Endothelial cell (in vitro differentiated cells): ENCODE measurements at places on chromosomes 2 and 18.
A peak's percentile ranks its signal among the peaks of the same experiment; 100 is the strongest.

- no peak for DNase-seq
Measured at GRCh38 chr2:47354013-47354847, 48.7 kb upstream of the MSH2 start.

DNA sequence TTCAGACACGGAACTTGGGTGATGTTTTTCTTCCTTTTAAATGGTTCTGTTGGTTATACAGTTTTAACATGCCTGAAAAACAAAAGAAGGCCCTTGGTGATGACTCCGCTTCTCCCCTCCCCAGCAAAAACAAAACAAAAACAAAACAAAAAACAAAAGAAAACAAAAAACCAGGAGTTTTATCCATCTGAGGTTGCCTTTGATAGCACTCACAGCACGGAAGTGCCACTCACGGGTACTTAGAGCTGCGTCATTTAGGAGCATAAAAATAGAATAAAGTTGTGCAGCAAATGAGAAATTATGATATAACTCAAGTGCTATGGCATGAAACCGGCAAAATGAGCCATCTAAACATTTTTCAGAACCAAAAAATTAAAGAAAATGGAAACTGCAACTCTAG lies 57.7 kb downstream of the ZEB2 start:
- DNase-seq, result no peak

DNA sequence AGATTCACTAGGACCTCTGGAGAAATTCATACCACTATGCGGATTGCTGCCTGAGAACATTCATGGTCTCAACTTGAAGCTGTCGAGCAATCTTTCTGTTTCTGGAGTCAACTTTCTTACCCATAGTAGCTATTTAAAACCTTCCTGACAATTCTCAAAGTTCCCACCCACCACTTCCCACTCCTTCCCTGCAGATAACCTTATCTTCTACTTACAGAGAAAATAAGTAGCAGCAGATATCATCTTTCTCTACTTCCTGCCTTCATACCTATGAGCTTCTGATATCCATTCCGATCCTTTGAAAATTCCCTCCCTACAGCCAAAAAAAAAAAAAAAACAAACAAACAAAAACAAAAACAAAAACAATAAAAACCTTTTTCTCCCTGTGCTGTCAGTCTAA lies 81.2 kb upstream of the CYRIA start:
- no peak for DNase-seq

DNA sequence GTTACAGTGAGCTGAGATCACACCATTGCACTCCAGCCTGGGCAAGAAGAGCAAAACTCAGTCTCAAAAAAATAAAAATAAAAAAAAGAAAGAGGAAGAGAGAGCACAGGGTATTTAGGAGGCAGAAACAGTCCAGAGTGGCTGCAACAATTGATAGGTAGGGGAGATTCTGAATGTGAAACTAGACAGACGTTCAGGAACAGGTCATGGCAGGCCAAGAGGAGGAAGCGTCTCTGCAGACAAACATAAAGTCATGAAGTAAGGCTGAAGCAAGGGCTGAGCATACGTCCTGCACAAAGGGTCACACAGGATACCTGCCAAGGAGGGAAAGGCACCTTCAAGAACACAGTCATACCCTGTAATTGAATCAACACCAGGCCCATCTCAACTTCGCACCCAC lies 64.1 kb upstream of the ZNF532 start:
- no peak for DNase-seq

DNA sequence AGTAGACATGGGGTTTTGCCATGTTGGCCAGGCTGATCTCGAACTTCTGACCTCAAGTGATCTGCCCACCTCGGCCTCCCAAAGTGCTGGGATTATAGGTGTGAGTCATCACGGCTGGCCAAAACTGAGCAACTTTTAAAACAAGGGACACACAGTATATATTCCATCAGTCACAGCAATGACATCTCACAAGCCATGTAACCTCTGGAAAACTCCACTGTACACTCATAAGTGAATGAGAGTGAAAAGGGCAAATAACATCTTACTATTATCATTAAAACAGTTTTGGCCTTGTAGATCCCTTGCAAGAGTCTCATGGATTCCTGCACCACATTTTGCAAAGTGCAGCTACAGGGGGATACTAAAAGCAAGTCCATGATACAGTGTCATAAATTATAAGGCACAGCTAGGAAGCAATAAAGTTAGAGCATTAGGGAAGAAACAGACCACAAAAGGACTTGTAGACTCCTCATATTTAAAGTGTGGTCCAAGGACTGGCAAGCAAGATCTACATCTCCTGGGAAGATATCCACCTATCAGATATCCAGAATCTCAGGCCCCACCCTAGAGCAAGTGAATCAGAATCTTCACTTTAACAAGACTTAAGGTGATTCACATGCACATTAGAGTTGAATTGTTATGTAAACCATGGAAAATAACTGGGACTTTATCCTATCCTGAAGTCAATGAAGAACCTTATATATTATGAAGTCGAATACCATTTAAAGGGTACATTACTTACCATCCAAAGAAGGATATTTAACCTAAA lies 5.7 kb downstream of the SMC6 start:
- DNase-seq, result no peak

DNA sequence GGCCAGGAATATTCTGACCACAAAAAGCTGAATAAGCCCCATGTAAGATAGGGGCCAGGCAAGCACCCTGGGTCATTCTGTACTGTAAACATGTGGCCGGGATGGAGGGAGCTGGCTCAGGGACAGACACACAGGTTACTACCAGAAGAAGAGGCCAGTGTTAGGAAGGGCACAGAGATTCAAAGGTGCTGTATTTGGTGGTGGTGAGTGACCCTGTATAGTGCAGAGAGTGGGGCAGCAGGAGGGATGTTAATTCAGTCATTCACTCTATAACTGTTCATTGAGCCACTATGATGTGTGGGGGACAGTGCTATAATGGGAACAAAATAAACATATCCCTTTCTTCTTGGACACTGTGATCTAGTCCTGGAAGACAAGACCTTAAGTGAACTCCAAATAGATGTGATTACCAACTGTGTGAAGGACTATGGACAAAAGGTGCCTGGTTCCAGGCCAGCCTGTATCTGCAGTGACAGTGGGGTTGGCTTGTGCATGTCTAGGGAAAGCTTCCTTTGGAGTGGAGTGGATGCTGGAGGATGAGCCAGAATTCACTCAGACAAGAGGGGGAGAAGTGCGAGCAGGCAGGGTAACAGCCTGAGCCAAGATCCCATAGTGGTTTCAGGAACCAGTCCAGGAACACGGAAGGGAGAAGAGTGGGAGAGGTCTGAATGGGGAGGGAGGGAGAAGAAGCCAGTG lies 8.3 kb downstream of the MOCOS start:
- no peak for DNase-seq

- DNase-seq, result no peak
Measured at GRCh38 chr2:204078003-204078698, 141.6 kb downstream of the ICOS start.

DNA sequence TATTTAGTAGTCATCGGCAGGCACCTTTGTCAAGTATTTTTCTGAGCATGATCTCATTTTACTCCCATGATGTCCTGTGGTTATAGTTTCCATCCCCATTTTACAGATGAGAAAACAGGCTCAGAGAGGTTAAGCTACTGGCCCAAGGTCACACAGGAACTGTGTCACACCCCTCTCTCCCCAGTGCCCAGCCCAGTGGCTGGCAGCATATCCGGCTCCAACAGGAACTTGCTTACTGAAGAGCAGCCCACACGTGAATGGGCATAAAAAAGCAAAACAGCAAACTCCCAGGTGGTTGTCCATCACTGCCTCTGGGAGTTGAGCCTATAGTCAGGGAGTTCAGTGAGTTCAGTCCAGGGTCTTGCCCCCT lies 8.3 kb upstream of the KLF11 start:
- no peak for DNase-seq

GRCh38 chr2:127591221-127591923 lies 54.6 kb upstream of the GPR17 start:
- peak; percentile 83 for DNase-seq

DNA sequence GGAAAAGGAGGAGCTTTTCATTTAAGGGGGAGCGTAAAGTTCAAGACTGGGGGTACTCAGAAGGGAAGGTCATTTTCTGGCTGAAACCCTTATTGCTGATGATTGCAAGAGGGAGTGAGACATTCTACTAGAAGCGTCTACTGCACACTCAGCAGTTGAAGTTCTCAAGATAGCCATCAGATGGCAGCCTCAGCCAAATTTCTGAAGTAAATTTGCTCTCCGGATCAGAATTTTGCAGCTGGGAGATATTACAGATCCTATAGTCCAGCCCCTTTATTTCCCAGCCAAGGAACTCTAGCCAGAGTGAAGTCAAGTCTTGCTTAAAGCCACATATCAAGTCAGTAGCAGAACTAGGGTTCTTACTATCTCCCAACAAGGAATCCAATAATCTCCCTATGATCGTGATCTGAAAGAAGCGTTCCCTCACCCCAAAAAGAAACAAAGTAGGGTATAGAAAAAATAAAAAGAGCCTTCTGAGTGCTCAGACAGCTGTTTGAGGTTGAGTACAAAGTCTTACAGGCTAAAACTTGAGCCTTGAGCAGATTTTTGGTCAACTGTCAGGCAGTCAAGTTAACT lies 24.0 kb downstream of the RAX start:
- DNase-seq, result peak; percentile 69
